ENCODE measurements at places on chromosomes 7 and 10.

- no peaks in the 10 kb centered on the region for H3K4me1 ChIP-seq
- no peak overlapping the region for H3K4me3 ChIP-seq
- H3K27ac ChIP-seq = no peak overlapping the region
Measured at GRCh38 chr7:48511080-48511479, 339.8 kb downstream of the ABCA13 start.

- no peak overlapping the region for H3K27ac ChIP-seq
- DNase-seq = no peak
- peaks cover 2% of the 10 kb centered on the region for H3K36me3 ChIP-seq
Measured at GRCh38 chr10:14748441-14748840, 26.3 kb downstream of the FAM107B start.

GRCh38 chr10:86586516-86586915 lies 64.9 kb upstream of the WAPL start:
- H3K4me1 ChIP-seq = peaks cover 2% of the 10 kb centered on the region
- H3K4me3 ChIP-seq = no peak overlapping the region
- no peak overlapping the region for H3K27ac ChIP-seq

DNA sequence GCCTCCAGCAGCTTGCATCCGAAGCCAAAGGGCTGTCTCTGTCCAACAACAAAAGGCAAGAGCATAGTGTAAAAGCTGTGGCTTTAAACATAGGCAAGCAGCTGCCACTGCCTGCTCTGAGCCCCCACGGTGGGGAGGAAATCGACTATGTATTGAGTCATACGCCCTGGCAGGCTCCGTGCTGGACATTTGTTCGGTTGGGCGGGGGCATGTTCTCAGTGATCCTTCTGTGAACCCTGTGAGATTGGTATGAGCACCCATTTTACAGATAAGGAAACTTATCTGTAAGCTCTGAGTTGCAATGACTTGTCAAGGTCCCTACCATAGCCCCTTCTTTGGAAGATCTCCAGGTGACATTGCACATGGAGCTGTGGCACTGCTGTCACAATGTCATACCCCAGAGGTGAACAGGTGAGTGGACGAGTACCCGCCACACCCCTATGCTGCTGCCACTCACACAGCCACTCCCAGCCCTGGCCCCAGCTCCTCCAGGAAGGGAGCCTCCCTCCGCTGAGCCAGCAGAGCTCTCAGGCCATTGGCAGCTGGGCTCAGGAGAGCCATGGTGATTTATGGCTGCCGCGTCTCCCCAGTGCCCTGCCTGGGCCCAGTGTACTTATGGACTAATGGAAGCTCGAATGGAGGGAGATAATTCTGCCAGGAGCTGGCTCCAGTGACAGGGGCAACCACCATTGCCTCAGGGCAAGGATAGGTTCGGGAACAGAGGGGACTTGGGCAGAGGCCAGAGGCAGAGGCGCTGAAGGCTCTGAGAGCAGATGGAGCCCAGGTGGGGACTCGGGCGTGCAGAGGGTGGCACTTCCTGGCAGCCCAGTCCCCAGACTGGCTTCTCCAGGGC lies 43.7 kb downstream of the UNC5B start:
- H3K36me3 ChIP-seq = no peaks in the 10 kb centered on the region
- peaks cover 2% of the 10 kb centered on the region for H3K27me3 ChIP-seq
- DNase-seq = no peak
- no peak overlapping the region for H3K4me3 ChIP-seq
- no peaks in the 10 kb centered on the region for H3K4me1 ChIP-seq

DNA sequence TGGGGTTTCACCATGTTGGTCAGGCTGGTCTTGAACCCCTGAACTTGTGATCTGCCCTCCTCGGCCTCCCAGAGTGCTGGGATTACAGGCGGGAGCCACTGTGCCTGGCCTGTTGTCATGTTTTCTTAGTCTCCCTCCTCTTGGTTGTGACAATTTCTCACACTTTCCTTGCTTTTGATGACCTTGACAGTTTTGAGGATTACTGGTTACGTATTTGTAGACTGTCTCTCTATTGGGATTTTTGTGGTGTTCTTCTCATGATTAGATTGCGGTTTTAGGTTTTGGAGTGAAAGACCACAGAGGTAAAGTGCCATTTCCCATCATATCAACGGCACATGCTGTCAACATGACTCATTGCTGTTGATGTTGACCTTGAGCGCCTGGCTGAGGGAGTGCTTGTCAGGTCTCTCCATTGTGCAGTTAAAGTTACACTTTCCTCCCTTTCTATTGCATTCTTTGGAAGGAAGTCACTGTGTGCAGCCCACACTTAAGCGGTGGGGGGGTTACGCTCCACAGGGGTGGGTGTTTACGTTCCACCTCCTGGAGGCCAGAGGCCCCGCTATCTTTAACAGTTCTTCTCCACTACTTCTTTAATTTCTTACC lies 10.8 kb downstream of the NEURL1 start:
- peaks cover 31% of the 10 kb centered on the region for H3K4me1 ChIP-seq
- peak; percentile 84 for DNase-seq
- peaks cover 3% of the 10 kb centered on the region for H3K36me3 ChIP-seq
- peak overlapping the region; percentile 59 for H3K27ac ChIP-seq

DNA sequence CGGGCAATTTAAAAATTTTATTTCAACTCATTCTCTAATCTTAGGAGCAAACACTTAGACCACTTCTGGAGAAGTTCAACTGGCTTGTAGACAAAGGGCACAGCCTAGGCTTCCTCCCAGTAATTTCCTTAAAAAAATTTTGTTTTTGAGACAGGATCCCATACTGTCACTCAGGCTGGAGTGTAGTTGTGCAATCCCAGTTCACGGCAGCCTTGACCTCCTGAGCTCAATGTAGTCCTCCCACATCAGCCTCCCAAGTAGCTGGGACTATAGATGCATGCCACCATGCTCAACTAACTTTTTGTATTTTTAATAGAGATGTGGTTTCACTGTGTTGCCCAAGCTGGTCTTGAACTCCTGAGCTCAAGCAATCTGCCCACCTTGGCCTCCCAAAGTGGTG lies 38.4 kb downstream of the BAMBI start:
- no peak for DNase-seq
- H3K4me1 ChIP-seq = no peaks in the 10 kb centered on the region
- H3K27ac ChIP-seq = no peak overlapping the region

DNA sequence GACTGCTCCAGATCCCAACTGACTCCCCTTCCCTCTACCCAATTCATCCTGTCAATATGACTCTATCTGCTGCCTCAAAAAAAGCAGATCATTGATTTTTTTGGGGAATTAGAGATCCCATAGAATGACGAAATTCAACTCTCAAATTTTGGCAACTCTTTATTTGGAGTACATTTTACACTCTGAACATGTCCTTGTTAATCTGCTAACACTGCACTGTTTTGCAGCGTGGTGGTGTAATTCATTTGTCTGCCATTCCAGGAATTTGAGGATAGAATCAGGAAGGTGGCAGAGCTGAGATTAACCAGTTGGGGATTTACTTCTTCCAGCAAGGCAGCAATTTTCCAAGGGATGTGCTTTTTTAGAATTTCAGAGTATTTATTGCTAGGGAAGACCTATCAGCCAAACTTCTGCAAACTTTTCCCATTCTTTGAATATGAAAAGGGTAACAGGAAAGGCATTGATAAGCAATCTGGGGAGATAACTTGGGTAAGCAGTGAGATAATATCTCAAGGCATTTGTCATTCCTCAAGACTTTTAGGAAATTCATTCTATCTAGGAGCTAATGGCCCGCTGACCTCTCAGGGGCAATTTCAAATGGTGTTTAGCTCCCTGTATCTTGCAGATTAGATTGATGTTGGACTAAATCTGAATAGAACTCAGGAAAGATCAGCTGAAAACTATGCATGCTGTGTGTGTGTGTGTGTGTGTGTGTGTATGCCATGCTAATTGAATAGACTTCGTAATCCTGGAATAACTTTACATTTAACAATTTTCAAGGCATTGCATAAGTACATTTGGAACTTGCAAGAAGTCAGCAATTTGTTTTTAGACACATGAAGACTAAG lies 9.7 kb downstream of the BAMBI start:
- H3K27me3 ChIP-seq = peaks cover 34% of the 10 kb centered on the region
- H3K36me3 ChIP-seq = no peaks in the 10 kb centered on the region
- H3K27ac ChIP-seq = no peak overlapping the region
- no peaks in the 10 kb centered on the region for H3K4me1 ChIP-seq

GRCh38 chr10:113753020-113753692 lies 1.7 kb downstream of the PLEKHS1 start:
- DNase-seq = no peak
- no peak overlapping the region for H3K4me3 ChIP-seq
- no peaks in the 10 kb centered on the region for H3K4me1 ChIP-seq
- H3K27me3 ChIP-seq = peaks cover 19% of the 10 kb centered on the region
- H3K36me3 ChIP-seq = no peaks in the 10 kb centered on the region

- H3K4me1 ChIP-seq = peaks cover 5% of the 10 kb centered on the region
- no peaks in the 10 kb centered on the region for H3K36me3 ChIP-seq
- H3K27ac ChIP-seq = no peak overlapping the region
- no peak for DNase-seq
Measured at GRCh38 chr7:81845744-81846241, 75.9 kb upstream of the HGF start.

DNA sequence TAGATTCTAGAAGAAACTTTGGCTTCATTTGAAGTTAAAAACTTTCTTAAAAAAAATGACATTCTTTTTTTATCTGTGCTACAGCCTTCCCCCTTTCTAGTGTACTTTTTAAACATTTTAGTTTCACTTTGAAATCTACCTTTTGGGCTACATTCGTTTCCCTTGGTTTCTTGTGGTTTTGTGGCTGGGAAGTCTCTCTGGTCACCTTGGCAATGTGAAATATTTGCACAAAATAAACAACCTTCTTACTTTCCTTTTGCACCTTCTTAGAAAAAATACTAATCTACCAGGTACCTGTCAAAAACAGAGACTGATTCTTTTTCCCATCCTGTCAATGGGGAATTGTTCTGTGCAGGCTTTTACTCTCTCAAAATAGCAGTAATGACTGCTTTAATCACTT lies 350.2 kb downstream of the GATA3 start:
- H3K4me3 ChIP-seq = peak overlapping the region; percentile 82
- peak overlapping the region; percentile 87 for H3K27ac ChIP-seq
- peak; percentile 92 for DNase-seq
- H3K27me3 ChIP-seq = no peaks in the 10 kb centered on the region

DNA sequence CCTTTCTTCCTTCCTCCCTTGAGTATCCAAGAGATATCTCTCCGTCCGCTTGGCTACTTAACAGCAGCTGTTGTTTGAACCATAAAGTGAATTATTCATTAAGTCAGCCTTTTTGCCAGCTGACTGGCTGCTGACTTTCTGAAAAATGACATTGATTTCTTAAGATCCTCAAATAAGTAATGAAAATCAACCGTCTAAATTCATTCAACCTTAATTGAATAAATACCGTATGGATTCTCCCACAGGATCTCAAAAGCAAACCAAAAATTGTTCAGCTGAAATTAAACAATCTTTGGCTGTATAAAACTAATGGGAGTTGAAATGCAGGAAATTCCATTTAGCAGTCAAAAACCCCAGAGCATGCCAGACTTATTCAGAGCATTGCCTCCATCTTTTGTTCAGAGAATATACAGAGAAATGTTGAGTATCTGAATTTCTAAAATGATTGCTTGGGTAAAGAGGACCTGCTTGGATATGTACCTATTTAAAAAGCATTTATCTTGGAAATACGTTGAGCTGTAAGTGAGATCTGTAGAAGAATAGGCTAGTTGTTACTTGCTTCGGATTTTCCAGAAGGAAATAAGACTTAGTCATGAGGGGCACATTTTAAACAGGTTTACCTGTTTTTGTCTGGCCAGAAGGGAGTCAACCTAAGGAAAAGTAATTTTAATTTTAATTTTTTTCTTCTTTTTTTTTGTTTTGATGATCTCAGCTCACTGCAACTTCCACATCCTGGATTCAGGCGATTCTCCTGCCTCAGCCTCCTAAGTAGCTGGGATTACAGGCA lies 136.2 kb downstream of the PLXDC2 start:
- no peaks in the 10 kb centered on the region for H3K27me3 ChIP-seq
- H3K4me3 ChIP-seq = no peak overlapping the region
- no peak overlapping the region for H3K27ac ChIP-seq

- no peaks in the 10 kb centered on the region for H3K4me1 ChIP-seq
- no peak for DNase-seq
- no peak overlapping the region for H3K27ac ChIP-seq
- no peaks in the 10 kb centered on the region for H3K36me3 ChIP-seq
- no peaks in the 10 kb centered on the region for H3K27me3 ChIP-seq
Measured at GRCh38 chr7:49099587-49100326, 175.4 kb downstream of the CDC14C start.

- H3K27me3 ChIP-seq = peaks cover 1% of the 10 kb centered on the region
- H3K4me3 ChIP-seq = no peak overlapping the region
- DNase-seq = no peak
- no peaks in the 10 kb centered on the region for H3K4me1 ChIP-seq
- H3K36me3 ChIP-seq = no peaks in the 10 kb centered on the region
Measured at GRCh38 chr10:112132435-112132834, 51.1 kb downstream of the GPAM start.

DNA sequence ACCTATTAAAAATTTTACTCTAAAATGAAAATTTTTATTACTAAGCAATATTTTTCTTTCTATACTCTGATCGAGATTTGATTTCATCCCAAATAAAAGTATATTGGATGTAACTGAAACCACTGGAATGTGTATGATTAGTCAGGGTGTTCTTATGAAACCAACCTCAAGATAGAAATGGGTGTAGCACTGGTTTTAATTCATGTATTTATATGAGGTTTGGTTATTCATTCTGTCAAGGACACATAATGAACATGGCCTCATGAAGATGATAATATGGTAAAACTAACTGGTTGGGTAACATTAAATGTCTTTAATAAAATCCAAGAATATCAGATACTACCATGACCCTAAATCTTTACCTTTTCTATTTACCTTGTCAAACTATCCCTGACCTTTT lies 197.7 kb downstream of the SEMA3A start:
- no peak overlapping the region for H3K27ac ChIP-seq
- H3K27me3 ChIP-seq = no peaks in the 10 kb centered on the region
- no peak for DNase-seq

- H3K36me3 ChIP-seq = no peaks in the 10 kb centered on the region
- H3K27ac ChIP-seq = no peak overlapping the region
- H3K4me1 ChIP-seq = no peaks in the 10 kb centered on the region
- no peaks in the 10 kb centered on the region for H3K27me3 ChIP-seq
Measured at GRCh38 chr10:95331596-95332130, 40.9 kb upstream of the PDLIM1 start.

DNA sequence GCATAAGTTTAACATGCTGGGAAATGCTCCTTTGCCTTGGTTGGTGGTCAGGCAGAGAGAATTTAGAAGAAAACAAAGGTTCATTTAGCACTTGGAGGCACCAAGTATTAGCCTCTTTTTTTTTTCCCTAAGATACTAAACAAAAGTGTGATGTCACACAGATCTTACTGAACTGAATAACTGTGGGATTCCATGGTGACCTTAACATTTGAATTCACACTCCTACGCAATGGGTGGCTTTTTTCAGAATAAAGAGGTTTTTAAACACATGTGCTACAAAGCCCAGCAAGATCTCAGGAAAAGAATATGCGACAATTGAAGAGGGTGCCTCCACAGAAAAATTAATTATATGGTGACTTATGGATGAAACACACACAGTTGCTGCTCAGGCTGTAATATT lies 133.4 kb upstream of the ABCB5 start:
- DNase-seq = no peak
- no peak overlapping the region for H3K27ac ChIP-seq
- no peaks in the 10 kb centered on the region for H3K27me3 ChIP-seq
- H3K4me1 ChIP-seq = no peaks in the 10 kb centered on the region
- H3K4me3 ChIP-seq = no peak overlapping the region

GRCh38 chr7:94760446-94761100 lies 104.6 kb upstream of the SGCE start:
- H3K4me1 ChIP-seq = no peaks in the 10 kb centered on the region
- no peak for DNase-seq
- no peaks in the 10 kb centered on the region for H3K36me3 ChIP-seq
- H3K27me3 ChIP-seq = no peaks in the 10 kb centered on the region
- no peak overlapping the region for H3K4me3 ChIP-seq
- no peak overlapping the region for H3K27ac ChIP-seq

- no peaks in the 10 kb centered on the region for H3K4me1 ChIP-seq
- DNase-seq = no peak
- no peak overlapping the region for H3K27ac ChIP-seq
- no peaks in the 10 kb centered on the region for H3K36me3 ChIP-seq
Measured at GRCh38 chr7:21747806-21748205, 197.9 kb downstream of the CDCA7L start.

All from activated CD4-positive, alpha-beta T cell treated with anti-CD3 and anti-CD28 coated beads, Interleukin-2, amount 10 ng/mL, durations not matched to agents 24 days and 14 days (primary cell).